Activated gamma-delta T cell treated with anti-CD3 and anti-CD28 coated beads, Interleukin-2, amount 50 U/mL, for 16 hours (primary cell): ENCODE measurements at places on chromosomes 13 and 19.
A peak's percentile ranks its signal among the peaks of the same experiment; 100 is the strongest.

DNA sequence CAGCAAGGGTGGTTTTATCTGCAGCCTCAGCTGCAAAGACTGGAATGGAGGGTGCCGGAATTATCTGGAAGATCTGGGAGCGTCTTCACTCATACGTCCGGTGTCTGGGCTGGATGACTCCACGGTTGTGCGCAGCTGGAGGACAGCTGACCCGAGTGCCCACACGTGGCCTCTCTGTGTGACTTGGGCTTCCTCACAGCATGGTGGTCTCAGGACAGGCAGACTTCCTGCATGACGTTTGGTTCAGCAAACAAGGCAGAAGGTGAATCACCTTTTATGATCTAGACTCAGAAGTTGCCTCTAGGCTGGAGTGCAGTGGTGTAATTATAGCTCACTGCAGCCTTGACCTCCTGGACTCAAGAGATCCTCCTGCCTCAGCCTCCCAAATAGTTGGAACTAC, 33.2 kb downstream of the CACNG6 start:
- no peak for DNase-seq

GRCh38 chr19:16085115-16085514, 8.8 kb downstream of the TPM4 start:
- DNase-seq: no peak

DNA sequence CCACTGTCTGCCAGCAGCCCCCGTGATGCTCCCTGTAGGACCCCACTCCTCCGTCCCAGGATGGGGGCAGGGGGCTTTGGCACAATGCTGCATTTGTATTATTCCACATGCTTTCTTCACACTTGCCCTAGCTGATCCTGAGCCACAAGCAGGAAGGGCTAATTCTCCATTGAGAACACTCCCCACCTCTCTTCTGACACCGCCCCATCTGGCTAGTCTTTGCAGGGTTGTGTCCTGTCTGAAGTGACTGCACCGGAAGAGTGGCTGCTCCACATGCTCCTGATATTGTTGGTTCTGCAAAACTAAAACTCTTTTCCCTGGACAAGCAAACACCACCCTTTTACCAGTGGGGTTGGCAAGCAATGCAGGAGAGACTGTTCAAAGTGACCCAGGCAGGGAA, 18.0 kb downstream of the ZNF574 start:
- no peak for DNase-seq

DNA sequence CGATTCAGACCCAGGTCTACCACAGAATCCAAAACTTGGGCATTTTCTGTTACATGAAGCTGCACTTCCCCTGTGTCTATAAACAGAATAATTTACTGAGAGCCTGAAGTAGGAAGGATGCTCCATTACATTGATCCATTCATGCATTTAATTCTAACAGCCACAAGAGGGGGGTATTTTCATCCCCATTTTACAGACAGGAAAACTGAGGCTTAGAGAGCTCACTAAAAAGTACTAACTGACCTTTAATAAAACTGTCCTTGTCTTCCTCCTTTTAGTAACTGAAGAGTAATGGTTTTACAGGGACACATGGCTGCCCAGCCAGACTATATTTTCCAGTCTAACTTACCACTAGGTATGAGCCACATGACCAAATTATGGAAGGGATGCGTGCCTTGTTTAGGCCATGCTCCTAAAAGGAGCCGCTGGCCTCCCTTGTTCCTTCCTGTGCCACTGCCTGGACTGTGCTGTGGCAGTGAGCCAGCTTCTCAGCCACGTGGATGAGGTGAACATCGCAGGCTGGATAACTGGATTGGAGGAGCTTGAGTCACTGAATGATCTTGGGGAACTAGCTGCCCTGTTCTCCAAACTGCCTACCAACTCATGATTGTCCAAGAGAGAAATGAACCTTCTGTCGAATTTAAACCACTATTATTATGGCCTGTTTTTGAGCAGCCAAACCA, 108.3 kb downstream of the DOCK9 start:
- DNase-seq: no peak

- peak; percentile 59 for DNase-seq
Observed at GRCh38 chr19:5340637-5341447, at the start of gene PTPRS. Gene PTPRS (minus strand): TSS chr19:5340812. CDS start chr19:5286140, 54,672 bp downstream.

DNA sequence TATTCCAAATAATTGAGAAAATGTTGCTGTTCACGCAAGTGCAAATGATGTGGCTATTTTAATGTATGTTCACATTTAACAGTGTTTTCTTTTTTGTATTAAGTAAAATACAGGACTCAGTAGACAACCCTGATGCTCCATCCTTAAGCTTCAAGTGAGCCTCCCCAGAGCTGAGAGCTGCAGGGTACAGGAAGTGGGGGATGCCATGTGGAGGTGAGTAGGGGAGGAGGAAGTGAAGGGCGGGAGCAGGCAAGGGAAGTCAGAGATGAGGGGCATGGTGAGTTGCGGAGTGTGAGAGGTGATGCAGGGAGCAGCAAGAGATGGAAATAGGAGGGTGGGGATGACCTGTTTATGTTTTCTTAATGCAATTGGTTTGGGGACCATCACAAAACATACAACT, 711.0 kb downstream of the UQCRFS1 start:
- no peak for DNase-seq

DNA sequence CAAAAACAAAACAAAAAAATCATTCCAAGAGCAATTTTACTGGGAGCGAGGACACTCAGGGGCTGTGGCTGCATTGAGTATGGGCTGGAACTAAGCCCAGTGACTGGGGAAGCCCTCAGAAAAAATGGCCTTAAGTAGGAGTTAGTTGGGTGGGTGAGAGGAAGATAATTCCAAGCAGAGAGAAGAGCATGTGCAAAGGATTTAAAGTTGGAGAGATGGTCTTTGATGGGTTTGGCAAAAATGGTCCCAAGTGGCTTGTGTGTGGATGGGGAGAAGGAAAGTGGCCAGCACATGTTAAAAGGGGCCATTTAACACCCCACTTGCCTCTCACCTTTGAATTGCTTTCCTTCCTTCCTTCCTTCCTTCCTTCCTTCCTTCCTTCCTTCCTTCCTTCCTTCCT, 6.7 kb upstream of the CYP4F22 start:
- DNase-seq: no peak

- DNase-seq: no peak
Observed at GRCh38 chr19:48364598-48365348, 606 bp downstream of the SYNGR4 start.
